Activated CD8-positive, alpha-beta memory T cell treated with anti-CD3 and anti-CD28 coated beads for 4 hours (primary cell): ENCODE measurements at places on chromosomes 4 and X.

- no peak for DNase-seq
These were observed 4.5 kb upstream of the GBA3 start for GRCh38 chr4:22688236-22688635.

DNA sequence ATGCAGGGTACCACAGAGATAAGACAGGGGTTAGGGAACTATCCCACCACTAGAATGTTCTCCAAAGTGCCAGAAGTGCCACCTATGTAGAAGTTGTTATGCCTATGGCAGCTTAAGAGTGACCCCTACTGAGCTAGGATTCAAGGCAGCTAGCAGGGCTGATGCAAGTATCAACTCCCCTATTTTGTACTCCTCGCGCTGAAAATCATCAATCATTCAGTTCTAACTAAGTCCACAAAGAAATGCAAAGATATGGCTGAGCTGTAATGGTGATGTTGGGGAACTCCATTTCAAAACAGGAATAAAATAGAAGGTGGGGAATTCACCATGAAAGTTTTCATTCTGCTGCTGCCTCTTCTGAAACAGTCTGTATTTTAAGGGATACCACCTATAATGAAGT, 13.8 kb downstream of the ACSL4 start:
- DNase-seq = no peak

DNA sequence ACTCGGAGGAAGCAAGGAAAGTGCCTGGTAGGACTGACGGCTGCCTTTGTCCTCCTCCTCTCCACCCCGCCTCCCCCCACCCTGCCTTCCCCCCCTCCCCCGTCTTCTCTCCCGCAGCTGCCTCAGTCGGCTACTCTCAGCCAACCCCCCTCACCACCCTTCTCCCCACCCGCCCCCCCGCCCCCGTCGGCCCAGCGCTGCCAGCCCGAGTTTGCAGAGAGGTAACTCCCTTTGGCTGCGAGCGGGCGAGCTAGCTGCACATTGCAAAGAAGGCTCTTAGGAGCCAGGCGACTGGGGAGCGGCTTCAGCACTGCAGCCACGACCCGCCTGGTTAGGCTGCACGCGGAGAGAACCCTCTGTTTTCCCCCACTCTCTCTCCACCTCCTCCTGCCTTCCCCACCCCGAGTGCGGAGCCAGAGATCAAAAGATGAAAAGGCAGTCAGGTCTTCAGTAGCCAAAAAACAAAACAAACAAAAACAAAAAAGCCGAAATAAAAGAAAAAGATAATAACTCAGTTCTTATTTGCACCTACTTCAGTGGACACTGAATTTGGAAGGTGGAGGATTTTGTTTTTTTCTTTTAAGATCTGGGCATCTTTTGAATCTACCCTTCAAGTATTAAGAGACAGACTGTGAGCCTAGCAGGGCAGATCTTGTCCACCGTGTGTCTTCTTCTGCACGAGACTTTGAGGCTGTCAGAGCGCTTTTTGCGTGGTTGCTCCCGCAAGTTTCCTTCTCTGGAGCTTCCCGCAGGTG, 637 bp downstream of the AR start:
- no peak for DNase-seq

DNA sequence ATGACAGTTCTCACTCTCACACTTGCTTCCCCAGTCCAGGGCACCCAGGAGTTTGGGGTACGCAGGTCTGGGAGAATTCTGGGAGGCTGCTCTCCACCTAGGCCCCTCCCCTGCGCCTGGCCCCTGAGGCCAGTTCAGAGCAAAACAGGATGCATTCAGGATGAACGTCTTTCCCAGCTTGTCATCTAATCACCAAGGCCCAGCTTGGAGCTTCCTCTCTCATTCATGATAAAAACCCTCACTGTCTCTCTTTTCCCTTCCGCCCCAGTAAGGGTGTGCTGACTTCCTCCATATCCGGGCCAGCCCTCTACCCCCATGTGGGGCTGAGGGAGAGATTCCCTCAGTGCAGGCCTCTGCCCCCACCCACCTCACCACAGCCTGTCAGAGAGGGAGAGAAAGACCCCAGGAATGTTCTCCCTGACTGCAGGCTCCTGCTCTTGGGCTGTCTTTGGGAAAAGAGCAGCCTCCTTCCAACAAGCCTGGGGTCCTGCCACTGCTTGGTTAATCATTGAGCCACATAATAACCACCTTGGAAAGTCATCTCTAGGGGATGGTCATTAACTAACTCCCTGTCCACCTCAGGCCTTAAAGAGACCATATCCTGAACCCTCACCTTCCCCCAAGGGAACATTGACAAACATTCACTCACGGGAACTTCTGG, 50.1 kb downstream of the STARD8 start:
- DNase-seq = no peak

DNA sequence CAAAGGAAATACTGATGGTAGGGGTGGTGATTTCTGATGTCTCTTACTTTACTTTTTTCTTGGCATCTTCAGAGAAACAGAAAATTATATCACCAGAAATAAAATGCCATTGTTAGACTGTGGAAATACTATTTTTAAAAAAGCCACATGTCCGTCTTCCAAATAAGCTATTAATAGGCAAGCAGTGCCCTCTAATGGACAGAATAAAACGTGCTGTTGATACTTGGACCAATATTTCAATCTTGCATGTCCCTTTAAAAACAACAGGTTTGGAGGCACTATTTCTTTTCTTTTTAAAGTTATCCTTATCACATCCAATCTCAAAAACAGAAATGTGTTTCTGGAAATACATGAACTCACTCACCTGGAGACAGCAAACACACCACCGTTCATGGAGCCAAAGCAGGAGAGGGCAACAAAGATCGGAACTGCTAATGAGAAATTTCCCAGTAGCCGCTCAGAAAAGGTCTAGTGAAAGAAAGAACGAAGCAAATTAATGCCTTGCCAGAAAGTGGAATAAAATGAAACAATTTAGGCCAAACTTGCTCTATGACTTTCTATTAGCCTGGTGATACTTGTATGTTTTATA, 59.2 kb downstream of the SLC7A11 start:
- DNase-seq = no peak
